ENCODE measurements at places on chromosomes 16 and 17.

GRCh38 chr17:72984926-72985325 lies 107.6 kb downstream of the SLC39A11 start:
- no peak for DNase-seq

DNA sequence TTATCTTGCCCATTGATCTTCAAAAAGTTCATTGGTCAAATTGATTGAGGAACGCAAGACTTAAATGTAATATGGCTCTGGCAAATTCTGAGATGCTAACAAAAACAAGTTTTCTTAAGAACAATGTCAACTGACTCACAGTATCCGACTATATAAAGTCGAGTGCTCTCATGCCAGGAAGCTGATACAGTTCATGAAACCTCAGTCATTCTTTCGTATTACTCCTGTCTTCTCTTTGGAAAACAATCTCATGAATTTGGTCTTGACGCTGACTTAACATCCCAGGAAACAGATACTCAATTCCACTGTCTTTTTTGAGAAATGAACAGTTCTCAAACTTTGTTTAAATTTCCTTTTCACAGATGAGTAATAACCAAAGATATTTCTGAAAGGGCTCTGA lies 704.9 kb downstream of the MAF start:
- DNase-seq: no peak

- DNase-seq: no peak
Observed at GRCh38 chr16:1078579-1079021, 6.1 kb downstream of the SSTR5 start.

DNA sequence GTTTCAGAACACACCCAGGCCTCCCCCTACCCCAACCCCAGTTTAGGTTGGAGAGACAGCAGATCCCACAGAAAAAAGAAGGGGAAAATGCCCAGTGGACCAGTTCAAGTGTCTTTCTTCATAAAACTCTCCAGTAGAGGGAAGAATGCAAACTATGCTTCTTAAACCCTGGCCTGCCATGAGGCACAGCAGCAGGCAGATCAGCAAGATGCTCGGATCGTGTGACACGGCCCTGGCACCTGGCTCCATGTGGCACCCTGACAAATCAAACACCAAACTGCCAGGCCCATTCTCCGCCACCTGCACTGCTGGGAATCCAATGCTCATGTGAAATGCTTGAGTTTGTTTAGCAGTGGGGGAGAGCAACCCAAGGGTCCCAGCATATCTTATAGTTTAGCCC lies 166.8 kb downstream of the SOX9 start:
- DNase-seq: no peak

GRCh38 chr16:67243481-67243880 lies 3.8 kb downstream of the FHOD1 start:
- peak; percentile 55 for DNase-seq

DNA sequence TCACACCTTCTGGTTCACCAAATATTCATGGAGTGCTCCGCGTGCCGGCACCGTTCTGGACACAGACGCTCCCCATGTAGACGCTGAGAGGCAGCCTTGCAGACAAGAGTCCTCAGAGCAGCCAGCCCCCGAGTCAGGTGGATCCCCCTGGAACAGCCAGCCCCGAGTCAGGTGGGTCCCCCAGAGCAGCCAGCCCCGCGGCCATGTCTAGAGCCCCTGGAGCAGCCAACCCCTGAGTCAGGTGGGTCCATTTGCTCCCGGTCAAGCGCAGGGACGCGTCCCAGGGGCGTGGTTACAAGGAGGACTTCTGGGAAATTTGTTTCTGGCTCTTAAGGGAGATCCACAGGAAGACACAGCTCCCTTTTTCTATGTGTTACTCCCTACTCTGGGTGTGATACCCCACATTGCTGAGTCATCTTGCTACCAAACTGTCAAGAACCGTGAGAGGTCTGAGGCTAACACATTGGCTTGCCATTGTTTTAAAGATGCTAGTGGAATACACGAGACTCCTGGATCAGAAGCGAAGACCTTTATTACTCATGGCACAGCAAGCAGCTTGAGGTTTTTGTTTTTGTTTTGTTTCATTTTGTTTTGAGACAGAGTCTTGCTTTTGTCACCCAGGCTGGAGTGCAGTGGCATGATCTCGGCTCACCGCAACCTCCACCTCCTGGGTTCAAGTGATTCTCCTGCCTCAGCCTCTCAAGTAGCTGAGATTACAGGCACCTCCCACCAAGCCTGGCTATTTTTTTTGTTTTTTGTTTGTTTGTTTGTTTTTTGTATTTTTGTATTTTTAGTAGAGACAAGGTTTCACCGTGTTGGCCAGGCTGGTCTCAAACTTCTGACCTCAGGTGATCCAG lies 43.3 kb upstream of the CBFA2T3 start:
- no peak for DNase-seq

- peak; percentile 89 for DNase-seq
Observed at GRCh38 chr16:57764341-57765159, 29.0 kb downstream of the KATNB1 start.

GRCh38 chr17:44780845-44781480 lies 22.2 kb downstream of the ADAM11 start:
- no peak for DNase-seq

GRCh38 chr17:30905742-30906100 lies 317 bp downstream of the TEFM start:
- peak; percentile 44 for DNase-seq

DNA sequence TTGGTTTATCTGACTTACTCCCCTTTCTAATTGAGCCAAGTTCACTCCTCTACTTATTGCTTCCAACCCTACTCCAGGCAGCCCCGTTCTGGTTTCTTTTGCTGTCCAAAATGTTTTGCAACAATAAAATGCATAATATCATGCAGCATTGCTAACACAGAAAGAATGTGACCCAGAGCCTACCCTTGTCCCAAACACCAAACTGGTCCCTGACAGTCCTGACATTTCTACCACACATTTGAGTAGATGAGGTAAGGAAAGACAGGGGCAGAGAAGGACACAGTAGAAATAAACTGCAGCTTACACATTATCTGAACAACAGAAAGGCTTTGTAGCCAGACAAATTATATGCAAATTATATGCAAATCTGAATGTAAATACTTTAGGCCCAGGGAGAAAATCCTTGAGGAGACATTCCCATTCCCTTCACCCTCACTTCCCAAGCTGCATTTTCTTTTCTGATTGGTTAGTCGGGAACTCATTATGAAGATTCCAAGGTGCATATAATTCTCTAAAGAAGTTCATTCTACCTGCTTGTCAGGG lies 31.6 kb downstream of the SOX9 start:
- DNase-seq: no peak

DNA sequence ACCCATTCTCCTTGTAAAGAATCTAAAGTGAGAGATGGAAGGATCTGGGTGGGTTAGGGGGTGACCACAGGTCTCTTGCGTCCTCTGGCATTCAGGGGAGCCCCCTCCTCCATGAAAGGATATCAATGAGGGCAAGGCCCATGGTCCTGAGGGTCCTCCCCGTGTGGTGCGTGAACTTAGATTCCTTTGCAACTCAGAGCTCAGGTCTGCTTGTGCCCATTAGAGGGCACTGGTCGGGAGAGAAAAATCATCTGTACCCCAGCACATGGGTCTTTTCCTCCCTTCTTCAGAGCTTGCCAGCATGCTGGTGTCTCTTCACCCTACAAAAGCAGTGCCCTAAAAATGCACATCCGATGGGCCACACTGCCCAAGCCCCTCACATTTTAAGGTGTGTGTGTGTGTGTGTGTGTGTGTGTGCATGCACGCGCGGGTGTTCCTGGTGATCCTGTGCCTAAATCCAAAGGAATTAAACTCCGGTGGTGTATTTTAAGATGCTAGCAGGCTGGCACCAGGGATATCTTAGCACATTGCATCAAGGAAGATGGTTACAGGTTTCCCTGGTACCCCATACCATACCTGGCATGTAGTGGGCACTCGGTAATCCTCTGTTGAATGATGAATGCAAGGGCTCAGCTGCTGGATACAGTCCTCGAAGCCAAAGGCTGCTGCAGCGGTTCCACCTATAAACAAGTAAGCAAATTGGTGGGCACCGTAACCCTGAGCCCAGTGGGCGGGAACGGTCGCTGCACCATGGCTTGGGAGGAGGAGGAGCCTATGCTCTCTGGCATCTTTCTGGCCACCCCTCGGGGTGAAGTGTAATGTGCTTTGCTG lies 4.7 kb downstream of the C1QTNF1 start:
- no peak for DNase-seq

DNA sequence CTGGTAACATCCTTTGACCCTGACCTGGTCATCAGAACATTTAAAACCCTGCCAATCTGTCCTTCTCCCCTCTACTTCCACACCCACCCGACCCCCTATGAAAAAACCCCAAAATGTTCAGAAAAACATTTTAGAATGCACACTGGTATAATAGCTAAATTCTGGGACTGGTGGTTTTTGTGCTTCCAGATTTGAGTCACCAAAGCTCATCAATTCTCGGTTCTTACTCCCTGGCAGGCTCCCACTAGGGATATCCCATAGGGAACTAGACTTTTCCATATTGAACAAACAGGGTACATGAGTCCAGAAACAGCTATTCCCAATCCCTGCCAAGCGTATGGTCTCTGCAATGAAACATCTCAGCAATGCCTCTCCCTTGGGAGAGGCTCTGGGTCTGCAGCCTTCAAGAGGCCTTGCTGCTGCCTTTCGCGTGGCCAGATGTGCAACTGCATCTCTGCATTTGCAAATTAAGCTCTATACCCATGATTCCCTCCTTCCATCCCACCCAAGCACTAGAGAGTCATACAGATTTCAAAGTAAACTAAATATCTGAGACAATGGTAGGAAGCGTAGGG lies 67.7 kb downstream of the SMG6 start:
- DNase-seq: no peak

DNA sequence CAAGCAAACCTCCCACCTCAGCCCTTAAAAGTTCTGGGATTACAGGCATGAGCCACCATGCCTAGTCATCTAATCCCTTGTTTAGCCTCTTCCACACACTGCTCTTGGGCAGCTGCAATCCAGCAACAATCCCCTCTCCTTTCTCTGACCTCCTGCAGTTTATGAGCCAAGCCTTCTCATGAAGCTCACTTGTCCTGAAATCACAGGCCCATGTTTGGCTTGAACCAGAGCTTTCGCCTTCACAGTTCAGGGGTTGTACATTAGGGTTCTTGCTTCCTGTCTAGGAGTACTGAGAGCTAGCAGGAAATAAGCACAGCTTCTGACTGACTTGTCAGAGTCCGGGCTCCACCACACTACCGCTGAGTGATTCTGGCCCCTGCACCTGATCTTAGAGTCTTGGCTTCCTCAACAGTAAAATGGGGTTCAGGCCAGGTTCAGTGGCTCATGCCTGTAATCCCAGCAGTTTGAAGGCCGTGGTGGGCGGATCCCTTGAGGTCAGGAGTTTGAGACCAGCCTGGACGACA lies 16.3 kb downstream of the ERAL1 start:
- DNase-seq: no peak

- DNase-seq: no peak
Observed at GRCh38 chr17:42850954-42851353, at the start of gene AOC3. TSS of gene AOC3 (plus strand) at chr17:42851199. CDS start at chr17:42851344, 145 bp downstream.

GRCh38 chr16:2526135-2526534 lies 5.1 kb downstream of the CEMP1 start:
- no peak for DNase-seq

- no peak for DNase-seq
Observed at GRCh38 chr17:50170662-50171370, 5.0 kb downstream of the SGCA start.

DNA sequence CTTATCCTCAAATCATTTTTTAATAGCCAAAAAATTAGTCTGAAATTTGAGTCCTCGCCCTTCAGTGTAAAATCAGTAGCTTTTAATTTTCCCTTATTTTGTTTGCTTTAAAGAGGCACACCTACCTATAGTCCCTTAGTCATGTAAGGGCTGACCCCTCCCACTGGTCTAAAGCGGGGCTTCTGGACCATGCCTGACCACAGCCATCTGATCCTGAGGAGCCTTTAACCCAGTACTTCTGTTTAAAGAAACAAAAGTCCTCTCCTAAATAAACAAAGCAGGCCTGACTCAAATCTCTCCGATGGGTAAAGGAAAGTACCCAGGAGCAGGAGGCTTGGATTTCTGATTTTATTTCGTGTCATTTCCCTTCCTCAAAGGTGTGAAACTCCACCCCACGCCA lies 92.0 kb upstream of the CCL2 start:
- no peak for DNase-seq

GRCh38 chr17:61352408-61352770 lies 47.3 kb upstream of the TBX2 start:
- DNase-seq: no peak

DNA sequence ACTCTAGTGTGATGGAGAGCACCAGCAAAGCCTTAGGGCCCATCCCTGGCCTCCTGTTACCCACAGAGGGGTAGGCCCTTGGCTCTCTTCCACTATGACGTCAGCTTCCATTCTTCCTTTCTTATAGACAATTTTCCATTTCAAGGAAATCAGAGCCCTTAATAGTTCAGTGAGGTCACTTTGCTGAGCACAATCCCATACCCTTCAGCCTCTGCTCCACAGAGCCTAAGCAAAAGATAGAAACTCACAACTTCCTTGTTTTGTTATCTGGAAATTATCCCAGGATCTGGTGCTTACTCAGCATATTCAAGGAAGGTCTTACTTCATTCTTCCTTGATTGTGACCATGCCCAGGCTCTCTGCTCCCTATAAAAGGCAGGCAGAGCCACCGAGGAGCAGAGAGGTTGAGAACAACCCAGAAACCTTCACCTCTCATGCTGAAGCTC lies at the start of gene CCL8:
TSS of gene CCL8 (plus strand) at position 397 of the 445 bp plus-strand sequence. CDS start 67 bp downstream, outside the sequence.
- DNase-seq: peak; percentile 85

DNA sequence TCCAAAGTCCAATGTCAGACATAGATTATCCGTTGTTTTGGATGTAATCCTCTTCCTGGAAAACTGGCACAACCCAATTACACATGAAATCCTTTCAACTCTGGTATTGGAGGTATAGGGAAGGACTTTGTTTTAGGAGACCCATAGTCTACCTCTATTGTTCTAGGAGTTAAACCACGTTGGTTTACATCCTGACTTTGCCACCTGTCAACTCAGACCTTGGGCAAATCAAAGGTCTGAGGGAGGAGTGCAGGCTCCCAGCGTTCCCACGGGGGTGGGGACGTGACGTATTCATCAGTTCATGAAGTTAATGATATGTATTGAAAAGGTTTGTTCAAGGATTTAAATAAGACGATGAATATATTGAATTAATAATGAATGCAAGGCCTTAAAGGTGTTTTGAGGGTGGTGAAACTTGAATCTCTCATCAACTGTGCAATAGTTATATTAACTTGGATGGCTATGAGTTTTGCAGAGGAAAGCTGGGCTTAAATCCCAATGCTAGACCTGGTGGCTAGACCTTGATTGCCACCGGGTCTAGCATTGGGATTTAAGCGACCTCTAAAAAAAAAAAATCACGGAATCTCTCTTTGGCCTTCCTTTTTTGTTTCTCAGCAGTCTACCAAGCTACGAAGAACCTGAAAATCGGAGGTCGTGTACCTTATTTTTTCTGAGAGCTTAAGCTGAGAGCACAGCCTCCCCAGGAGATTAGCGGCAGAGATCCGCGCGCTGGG lies 744 bp upstream of the NF1 start:
- DNase-seq: no peak

DNA sequence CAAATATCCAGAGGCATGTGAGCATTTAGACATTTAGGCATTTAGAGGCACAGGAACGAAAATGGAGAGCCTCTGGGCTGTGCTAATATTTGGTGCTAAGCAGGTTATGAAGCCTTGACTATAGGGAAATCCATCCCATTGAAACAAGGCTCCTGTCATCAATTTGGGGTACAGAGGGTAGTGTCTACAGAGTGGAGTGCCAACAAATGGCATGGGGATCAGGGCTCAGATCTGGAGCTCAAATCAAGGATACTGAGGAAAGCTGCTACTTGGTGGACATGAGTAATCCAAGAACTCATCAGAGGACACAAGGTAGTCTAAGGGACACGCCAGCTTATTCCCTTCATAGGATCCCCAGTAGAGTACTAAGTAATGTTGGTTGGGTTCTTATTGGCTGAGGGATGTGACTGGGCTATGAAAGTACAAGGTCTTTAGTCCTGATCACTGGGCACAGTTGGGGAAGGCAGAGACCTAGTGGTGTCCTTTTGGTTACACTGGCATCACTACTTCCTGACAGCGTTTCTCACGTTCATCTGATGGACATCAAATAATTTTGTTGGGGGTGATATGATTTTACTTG lies 5.2 kb downstream of the KRT10 start:
- no peak for DNase-seq

All from inflammatory macrophage treated with lipopolysaccharide for 4 hours (primary cell).